ENCODE measurements at places on chromosomes 7 and 10.

- DNase-seq = no peak
These were observed 25.9 kb downstream of the DNAJB6 start for GRCh38 chr7:157362729-157363128.

- DNase-seq = no peak
These were observed 1.2 kb upstream of the PLCE1 start for GRCh38 chr10:93992400-93993030.

GRCh38 chr7:24608504-24608903 is 35.3 kb downstream of the PALS2 start:
- no peak for DNase-seq

DNA sequence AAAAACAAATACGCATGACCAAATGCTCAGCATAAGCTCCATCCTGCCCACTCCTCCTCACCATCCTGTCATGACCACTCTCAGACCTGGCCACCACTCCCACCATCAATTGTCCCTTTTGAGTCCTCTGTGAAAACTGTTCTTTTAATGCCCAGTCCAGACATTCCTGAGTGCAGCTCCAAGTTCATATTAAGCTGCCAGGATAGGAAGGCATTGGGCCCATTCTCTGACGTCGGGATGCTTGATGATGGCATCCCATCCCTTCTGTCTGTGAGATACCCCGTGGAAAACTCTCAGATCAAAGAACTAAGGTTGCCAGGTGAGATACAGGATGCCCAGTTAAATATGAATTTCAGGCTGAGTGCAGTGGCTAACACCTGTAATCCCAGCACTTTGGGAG is 89.9 kb upstream of the KIF5B start:
- DNase-seq = no peak

DNA sequence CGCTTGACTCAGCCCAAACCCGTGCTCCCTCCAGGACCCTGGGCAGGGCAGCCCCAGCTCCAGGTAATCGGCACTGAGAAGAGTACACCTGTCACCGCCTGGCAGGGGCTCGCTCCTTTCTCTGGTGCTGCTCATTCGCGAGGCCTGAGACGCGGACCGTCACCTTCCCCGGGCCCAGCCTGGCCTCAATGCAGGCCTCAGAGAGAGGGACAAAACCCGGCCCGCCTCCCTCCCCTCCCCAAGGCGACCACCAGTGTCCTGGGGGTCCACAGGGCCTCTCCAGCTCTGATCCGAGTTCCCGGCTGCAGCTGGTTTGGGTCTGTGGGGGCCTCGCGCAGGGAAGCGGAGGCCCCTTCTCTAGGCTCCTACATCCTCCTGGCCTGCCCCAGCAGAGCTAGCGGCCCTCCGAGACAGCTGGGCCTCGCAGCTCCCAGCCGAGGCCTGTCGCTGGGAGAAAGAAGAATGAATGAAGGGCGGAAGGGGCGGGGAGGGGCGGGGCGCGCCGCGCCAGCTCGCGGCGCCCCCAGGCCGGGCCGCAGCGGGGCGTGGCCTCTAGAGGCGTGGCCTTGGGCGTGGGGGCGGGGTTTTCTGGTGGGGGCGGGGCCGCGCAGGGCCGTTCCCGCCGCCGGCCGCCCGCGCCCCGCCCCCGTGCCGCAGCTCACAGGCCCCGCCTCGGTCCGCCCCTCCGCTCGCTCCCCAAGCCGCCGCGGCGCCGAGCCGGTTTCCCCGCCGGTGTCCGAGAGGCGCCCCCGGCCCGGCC is at the start of gene LIMK1:
TSS of gene LIMK1 (plus strand) at position 688 of the 760 bp plus-strand sequence. CDS start 187 bp downstream, outside the sequence.
- peak; percentile 57 for DNase-seq

DNA sequence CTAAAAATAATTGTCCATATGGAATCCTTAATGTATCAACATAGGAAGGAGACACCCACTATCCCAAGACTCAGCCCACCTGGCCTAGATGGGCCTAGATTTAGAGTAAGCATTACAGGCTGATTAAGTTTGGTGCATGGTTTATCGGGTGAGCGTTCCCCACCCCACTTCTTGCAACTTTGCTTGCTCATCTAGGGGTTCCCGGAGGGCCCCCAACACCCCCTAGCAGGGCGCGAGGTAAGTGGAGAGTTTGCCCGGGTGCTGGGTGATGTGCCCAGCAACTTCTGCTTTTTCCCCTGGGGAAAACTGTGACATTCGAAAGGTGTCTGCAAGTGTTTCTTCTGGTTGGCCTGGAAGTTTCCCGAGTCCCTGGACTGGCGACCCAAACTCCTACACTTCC is 31.7 kb downstream of the SKIDA1 start:
- DNase-seq = no peak

GRCh38 chr10:129883029-129883428 is 81.0 kb downstream of the EBF3 start:
- DNase-seq = no peak

- DNase-seq = no peak
These were observed 100.2 kb downstream of the HTR5A start for GRCh38 chr7:155170331-155170730.

DNA sequence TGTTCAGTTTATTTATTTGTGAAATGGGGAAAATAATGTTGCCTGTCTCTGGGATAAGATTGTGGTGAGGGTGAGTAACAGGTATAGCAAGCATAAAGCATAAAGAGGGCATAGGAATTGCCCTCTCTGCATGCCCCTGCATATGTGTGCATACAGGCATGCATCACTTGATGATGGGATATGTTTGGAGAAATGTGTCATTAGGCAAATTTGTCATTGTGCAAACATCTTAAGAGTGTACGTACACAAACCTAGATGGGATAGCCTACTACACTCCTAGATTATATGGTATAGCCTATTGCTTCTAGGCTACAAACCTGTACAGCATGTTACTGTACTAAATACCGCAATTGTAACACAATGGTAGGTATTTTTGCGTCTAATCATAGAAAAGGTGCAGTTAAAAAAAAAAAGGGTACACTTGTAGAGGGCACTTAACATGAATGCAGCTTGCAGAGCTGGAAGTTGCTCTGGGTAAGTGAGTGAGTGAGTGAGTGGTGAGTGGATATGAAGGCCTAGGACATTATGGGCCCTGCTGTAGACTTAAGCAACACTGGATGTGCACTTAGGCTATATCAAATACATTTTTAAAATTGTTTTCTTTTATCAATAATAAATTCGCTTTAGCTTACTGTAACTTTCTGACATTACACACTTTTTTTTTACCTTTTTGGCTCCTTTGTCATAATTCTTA is 386.5 kb upstream of the ANKRD30A start:
- no peak for DNase-seq

GRCh38 chr7:75866114-75866488 is 12.7 kb upstream of the RHBDD2 start:
- DNase-seq = no peak

DNA sequence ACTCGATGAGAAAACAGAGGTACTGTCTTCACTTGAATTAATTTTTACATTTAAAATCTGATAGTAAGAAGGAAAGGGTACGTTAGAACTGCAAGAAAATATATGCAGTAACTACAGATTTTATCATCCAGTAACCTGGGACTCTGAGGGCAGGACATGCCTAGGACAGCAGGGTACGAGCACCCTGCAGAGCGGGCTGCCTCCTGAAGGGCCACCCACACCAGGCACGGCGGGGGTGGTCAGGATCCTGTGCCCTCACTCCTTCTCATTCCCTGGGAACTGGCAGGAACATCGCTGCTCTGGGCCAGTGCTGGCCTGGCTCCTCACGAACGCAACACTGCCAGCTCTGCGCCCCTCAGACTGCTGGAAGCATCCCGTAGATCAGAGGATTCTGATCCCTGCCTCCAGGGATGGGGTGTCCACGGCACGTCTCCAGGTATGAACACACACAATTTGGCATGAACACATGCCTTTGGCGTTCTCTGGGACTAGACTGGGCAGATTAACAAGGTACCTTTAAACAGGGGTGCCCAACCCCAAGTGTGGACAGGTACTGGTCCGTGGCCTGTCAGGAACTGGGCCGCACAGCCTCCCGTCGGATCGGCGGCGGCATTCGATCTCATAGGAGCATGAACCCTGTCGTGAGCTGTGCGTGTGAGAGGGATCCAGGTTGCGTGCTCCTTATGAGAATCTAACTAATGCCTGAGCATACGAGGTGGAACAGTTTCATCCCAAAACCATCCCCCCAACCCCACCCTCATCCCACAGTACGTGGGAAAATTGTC is 99.3 kb upstream of the FAM20C start:
- no peak for DNase-seq

DNA sequence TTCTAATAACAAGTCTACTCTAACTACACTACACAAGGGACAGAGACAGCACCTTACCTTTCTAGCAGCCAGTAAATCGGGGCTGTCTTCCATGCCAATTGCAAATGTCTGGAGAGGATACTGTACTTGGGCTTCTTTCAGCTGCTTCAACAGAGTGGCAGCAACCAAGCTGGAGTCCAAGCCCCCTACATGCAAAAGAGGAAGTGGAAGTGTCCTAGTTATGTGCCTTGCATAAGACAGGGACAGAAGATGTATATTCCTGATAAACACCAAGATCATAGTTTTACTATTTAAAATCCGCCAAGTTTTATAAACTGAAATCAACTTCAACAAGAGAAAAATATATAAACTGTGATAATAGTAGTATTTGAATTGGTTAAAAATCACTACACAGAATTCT is 14.0 kb downstream of the ASNS start:
- DNase-seq = no peak

DNA sequence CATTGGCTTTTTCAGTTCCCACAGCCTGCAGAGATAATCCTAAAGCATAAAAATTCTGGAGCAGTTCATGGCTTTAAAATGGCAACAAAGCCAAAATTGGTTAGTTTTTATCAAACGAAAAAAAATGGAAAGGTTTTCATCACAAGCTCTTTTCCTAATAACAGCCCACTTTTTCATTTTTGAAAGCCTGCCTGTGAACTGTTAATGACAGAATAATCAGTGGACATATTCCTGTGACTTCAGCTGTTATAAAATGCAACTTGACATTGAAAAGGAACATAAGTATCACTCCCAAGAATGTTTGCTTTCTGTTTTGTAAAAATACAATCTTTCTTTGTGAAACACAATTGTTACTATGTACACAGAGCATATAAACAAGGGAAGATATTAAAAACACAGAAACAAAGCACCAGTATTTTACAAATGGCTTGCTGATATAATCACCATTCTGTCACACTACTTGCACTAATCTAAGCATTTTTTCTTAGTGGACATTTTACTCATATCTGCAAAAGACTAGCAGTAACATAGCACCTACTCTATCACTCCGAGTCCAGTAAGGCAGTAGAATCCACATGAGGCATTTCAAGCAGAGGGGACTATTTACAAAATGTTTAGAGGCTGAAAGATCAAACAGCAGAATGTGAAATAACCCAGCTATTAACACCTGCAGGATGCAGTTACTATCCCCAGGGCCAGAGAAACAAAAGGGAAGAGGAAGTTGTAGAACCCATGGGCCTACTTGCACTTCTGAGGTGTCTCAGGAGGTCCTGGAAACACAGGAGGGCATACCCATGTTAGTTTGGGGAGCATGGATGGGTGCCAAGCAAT is 26.4 kb downstream of the MACC1 start:
- DNase-seq = no peak

DNA sequence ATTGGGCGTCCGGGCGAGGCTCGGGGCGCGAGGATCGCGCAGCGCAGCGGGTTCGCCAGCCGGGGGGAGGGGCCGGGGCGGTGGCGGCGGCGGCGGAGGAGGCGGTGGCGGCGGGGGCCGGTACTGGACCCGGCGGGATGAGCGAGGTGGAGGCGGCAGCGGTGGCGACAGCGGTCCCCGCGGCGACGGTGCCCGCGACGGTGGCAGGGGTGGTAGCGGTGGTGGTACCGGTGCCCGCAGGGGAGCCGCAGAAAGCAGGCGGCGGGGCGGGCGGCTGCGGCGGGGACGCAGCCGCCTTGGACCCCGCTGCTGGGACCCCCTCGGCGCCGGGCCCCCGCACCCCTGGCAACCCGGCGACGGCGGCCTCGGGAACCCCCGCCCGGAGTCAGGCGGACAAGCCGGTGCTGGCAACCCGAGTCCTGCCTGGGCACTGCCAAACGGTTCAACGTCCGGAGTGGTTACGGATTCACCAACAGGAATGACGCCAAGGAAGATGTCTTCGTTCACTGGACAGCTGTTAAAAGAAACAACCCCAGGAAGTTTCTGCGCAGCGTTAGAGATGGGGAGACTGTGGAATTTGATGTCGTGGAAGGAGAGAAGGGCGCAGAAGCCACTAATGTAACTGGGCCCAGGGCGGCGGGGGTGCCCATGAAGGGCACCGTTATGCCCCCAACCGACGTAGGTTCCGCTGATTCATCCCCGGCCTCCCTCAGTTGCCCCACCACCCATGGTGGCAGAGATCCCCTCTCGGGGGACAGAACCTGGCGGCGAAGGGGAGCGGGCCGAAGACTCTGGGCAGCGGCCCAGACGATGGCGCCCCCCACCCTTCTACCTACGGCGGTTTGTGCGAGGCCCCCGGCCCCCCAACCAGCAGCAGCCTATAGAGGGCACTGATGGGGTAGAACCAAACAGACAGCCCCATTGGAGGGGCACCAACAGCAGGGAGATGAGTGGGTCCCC is 100.3 kb upstream of the CPXM2 start:
- no peak for DNase-seq

- no peak for DNase-seq
These were observed 47.7 kb upstream of the COMMD3 start for GRCh38 chr10:22268503-22268902.

GRCh38 chr7:23235813-23236221 is 10.8 kb upstream of the GPNMB start:
- no peak for DNase-seq

GRCh38 chr7:140611641-140612040 is 29.0 kb downstream of the DENND2A start:
- DNase-seq = no peak

GRCh38 chr7:38600741-38601140 is 30.4 kb downstream of the AMPH start:
- DNase-seq = no peak

- DNase-seq = no peak
These were observed 78.7 kb downstream of the ARHGAP22 start for GRCh38 chr10:48526011-48526821.

DNA sequence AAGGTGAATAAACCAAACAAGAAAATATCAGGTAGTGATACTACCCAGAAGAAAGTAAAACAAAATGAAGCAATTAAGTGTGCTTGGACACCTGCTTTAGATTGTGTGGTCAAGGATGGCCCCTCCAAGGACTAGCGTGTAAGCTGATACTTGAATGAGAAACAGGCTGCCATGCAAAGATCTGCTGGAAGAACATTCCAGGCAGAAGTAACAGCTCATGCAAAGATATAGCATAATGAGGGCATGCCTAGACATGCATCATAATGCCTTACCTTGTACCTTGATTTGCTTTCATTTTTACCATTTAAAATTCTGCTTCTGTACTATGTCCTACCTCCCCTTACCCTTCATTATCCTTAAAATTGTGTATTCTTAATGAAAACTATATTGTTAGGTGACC is 74.8 kb upstream of the HDAC9 start:
- DNase-seq = peak; percentile 20

Data from NCI-H187 treated with DMSO at 0.1 percent for 48 hours (cell line).